ENCODE measurements at places on chromosomes 4 and X.

DNA sequence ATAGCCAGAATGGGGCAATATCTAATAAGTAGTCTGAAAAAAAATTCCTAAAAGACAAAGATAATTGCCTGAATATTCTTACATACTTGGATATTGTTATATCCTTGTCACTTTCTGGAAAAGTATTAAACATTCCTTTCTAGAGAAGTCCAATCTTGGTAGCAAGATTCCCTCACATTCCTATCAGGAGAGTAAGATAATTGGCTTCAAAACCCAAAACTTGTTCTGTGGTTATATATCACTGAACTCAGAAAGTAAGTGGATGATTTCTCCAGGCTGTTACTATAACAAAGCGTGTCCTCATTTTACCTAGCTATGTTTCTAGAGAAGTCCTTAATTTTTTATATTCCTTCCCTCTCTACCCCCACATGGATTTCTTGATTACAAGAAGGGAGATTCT, 46.0 kb upstream of the TEX13A start:
- no peak for DNase-seq

DNA sequence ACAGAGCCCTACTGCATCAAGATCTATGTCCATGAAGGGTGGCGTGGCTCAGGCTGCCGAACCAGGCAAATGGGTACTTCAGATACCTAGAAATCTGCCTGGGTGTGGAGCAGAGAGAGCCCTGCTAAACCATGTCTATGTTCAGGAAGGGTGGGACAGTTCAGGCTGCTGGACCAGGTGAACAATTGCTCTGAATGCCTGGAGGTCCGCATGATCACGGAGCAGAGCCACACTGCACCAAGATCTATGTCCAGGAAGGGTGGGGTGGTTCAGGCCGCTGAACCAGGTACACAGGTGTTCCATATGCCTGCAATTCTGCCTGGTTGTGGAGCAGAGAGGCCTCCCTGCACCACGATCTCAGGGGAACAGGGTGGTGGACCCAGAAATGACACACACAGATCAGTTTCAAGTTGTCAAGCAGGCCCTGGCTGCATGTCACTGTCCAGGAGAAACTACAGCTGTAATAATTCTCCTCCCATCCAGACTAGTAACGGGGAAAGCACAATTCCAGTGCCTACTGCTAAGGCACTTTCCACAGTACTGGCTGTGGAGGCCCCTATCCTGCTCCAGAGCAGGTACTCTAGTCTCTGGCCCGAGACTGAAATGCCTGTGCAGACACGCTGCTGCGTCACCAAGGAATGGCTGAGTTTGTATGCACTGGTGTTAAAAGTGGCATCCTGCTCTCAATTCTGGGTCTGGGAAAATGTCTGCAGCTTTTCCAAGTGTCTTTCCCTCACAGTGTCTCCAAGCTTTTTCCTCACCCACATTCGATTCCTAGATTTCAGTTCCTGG, 25.2 kb downstream of the UBQLN2 start:
- DNase-seq, result no peak

DNA sequence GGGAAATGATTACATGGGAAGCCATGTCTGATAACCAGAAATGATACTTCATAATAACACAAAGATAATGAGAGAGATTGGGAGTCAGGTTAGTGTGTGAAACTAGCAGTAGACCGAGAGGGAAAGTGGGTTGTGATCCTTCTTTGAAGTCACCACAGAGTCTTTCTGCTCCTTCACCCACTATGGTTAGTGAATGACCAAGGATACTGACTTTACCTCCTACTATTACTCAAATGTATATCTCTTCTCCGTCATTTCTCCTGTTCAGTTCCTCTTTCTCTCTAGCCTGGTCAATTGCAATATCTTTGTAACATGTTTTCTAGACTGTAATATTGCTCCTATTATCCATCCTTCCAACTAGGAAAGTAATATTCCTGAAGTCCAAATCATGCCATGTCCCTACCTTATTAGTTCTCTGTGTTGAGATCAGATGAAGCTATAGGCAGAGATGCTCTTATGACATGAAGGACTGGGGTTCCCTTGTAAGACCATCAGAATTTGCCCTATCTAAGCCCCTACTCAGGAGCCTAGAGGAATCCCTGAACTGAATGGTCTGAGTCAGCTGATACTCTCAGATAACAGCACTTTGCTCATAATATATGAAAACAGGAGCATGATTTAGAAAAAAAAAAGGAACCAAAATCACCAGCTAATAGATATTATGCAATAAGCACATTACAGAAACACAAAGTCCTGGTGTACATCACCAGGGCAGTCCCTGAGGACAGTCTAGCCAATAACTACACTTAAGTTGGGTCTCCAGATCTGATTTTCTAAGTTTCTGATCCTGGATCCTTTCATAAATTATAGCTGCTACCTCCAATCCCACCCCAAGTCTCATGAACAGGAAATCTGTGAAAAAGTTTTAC, 81.2 kb downstream of the SHROOM3 start:
- DNase-seq, result no peak

DNA sequence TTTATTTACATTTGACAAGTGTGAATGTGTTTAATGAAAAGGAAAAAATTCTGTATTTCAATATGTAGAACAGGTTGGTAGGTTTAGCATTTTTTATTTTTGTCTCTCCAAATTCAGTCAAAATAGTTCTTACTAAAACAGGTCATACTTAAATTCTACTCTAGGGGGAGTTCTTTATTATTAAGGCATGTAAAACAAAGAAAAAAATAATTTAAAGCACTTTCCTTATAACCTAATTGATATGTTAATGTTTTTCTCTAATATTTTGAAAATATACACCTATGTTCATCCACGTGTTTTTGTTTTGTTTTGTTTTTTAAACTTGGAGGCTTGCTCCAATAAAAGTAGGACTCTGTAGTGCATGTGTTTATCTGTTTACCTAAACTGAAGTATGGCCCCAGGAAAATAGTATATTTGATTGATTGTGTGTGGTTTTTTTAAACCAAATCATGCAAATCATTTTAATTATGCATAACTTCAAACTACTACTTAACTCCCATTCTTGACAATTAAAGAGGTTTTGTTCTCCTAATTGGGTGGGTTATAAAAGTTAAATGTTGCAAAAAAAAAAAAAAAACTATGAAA, 562.7 kb downstream of the RPA4 start:
- no peak for DNase-seq

DNA sequence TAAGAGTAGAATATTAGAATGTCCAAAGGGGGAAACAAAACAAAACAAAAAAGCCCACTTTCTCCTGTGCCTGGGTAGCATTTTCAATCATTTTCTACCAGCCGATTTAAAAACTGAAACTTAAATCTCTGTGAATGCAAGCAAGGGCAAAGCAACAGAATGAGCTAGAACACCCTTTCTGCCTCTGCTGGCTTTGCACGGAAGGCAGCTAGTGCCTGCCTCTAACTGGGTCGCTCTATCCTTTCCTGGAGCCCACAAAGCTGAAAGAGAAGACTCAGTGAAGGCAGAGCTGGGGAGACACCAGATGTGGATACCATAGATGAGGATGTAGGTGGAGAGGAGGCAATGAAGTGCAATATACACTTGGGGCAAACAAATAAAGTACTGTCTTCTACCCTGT, 248.9 kb upstream of the TTC29 start:
- DNase-seq, result no peak

DNA sequence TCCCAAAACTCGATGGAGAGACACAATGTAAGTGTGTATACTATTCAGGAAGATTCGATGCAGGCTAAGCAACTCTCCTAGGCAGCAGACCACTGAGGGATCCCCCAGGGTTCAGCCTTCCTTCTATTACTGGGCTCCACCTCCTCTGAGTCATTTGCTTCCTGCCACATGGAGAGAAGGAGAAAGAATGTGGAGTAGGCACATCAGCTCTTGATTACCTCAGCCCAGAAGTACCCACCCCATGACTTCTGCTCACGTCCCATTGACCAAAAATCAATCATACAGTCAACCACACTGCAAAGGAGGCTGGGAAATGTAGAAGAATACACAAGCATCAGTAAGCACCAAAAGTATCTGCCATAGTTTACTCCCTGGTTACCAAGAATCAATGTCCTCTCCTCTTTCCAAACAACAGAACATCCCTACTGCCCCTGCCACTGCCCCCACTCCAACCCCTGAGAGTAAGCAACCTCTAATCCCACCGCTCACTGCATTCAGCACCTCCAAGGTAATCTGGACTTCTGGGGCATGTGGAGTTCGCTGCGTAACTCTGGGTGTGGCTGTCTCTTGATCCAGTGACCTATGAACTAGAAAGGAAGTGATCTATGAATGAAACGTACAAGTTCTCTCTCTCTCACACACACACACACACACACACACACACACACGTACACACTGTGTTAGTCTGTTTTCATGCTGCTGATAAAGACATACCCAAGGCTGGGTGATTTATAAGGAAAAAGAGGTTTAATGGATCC, 91.2 kb upstream of the C1QTNF7 start:
- no peak for DNase-seq

DNA sequence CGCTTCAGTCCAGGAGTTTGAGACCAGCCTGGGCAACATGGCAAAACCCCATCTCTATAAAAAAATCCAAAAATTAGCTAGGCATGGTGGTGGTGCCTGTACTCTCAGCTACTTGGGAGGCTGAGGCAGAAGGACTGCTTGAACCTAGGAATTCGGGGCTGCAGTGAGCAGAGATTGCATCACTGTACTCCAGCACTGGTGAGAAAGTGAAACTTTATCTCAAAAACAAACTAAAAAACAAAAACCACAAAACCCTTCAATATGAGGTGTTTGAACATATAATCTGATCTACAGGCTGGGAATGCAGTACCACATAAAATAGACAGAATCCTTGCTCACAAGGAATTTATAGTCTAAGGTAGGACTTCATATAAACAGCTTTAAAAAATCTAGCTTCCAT, 103.9 kb downstream of the PDS5A start:
- no peak for DNase-seq

DNA sequence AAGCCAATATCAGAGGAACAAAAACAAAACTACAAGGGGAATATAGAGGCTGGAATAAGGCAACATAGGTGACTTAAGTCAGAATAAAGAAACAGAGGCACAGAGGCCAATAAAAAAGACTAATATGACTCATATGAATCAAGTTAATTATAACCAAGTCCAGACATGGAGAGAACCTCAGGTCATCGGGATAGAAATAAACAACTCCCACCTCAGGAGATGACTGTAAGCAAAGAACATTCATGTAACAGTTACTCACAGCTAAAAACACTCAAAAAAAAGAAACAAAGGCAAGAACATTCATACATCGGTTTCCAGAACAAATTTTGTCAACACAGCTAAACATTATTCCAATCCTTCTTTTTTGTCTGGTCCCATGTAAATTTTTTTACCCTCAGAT, 60.3 kb upstream of the RXFP1 start:
- no peak for DNase-seq

DNA sequence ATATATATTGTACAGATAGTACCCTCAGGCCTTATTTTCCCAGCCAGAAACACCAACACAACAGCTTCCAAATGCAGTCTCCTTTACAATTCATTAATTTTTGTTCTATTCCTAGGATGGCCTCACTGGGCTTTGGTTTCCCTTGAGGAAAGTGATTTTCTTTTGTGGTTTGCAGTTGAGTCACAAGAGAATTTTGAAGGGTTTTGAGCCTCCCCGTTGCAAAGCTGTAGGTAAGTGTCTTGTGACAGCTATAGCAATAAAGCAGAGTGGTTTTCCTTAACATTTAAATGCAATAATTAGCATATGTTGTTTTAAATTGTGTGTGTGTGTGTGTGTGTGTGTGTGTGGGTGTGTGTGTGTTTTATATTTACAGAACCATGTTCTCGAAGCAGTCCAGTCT, 54.1 kb upstream of the WDR17 start:
- no peak for DNase-seq

- no peak for DNase-seq
Observed at GRCh38 chr4:68724922-68725321, 54.5 kb upstream of the UGT2B15 start.

DNA sequence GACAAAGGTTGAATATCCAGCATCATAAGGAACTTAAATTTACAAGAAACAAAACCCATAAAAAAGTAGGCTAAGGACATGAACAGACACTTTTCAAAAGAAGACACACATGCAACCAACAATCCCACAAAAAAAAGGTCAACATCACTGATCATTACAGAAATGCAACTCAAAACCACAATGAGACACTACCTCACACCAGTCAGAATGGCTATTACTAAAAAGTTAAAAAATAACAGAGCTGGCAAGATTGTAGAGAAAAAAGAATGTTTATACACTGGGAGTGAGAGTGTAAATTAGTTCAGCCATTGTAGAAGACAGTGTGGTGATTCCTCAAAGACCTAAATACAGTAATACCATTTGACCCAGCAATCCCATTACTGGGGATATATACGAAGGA, 474.7 kb downstream of the TRIML1 start:
- DNase-seq, result no peak

DNA sequence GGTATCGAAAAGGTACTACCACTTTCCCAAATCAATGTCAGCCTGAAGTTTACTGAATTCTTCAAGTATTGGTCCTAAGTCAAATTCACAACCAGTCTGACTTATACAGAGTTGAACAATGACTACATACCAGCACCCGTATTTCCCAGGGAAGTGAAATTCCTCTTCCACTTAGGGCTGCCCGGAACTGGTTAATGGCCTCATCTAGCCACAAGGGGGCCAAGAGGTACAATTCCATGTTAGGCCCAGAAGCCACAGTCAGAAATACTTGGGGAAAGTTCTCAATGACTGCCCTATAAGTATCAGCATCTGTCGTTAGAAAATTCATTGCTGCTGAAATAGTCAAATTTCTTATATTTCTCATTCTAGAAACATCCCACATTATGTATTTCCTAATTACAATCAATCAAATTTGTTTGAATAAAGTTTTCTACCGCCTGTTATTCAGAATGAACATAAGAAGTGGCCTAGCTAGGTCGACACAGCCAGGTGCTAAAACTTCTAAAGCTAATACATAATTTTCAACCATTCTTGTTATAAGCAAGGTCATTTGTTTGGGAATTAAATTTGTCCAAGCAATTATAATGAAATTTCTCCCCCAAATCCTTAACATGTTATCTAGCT, 5.6 kb upstream of the PCDH7 start:
- no peak for DNase-seq

GRCh38 chr4:184957446-184958115, 60.7 kb upstream of the HELT start:
- DNase-seq, result no peak

DNA sequence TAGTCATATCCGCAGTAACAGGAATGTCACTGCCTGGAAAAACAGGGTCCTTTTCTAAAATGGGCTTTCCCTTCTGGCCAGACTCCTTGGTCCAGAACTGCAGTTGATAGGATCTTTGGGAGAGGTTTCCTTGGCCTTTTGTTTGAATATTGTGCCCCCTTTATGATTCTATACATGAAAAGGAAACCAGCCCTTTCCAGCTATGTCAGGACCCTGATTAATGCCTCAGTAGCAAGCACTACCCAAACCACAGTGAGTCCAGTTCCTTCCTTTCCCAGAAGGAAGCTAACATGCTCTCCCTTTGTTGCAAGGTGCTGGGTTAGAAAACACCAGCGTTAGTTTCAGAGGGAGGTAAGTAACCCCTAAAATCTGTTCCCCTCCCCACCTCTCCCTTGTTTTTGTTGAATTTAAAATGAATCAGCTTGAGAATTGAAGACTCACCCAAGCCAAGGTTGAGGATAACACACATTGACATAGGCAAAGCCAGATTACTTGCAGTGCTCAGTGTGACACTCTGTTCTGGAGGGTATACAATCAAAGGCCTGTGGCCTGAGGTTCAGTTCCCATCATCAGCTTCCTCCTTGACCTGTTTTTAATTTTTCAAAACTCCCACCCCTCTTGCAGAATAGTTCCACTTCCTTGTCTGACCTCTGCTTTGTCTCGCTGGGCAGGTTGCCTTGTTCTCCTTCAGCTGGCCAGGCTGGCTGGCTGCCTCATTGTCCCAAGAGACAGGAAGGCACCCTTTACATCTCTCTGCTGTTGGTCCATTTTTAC, 87.6 kb upstream of the PLAC1 start:
- no peak for DNase-seq
